Left lobe of liver (tissue), 2 donors: ENCODE measurements at places on chromosomes 2 and 18. TPM values are rescaled to one million over a fixed set of nuclear protein-coding genes. Genes with fewer than 3 reads are reported as not detected.

- no peak for DNase-seq
These were observed 73.7 kb upstream of the DPP10 start for GRCh38 chr2:114368705-114369104.

DNA sequence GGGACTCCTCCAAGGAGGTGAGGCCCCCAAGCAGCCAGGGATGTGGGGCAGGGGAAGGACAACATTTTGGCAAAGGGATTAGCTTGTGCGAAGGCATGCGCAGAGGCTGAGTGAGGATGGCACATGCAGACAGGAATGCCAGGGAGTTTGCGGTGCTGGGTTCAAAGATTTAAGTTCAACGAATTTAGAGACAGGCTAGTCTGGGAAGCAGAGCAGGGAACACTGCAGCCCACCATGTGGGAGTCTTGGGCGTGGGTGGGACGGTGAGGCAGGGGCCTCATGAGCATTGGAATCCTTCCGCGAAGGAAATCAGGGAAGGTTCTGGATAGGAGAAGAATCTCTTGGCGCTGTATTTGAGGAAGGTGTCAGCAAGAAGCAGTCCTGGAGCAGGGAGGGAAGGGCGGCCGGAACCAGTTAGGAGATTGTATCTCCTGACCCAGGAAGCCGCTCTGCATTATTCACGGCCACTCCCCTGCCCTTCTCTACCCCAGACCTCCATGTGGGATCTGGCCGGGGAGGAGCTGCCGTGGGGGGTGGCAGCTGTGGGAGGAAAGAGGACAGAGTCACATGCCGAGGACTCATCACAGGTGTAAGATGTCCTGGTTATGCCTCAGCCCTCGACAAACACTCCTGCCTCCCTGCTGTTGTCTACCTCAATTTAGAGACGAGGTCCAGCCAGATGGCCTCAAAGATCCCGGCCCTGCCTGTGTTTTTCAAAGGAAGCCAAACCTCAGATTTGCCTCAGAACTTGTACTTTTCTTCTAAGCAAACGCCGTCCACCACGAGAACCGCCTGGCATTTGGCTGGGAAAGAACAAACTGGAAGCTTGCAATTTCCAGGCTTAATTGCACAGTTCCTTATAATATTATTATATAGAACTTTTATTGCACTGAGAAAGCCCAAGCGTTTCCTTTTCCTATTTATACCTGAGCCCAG, 123.7 kb upstream of the SMAD2 start:
- no peak for DNase-seq

Gene BOLL
- not detected for total RNA-seq

DNA sequence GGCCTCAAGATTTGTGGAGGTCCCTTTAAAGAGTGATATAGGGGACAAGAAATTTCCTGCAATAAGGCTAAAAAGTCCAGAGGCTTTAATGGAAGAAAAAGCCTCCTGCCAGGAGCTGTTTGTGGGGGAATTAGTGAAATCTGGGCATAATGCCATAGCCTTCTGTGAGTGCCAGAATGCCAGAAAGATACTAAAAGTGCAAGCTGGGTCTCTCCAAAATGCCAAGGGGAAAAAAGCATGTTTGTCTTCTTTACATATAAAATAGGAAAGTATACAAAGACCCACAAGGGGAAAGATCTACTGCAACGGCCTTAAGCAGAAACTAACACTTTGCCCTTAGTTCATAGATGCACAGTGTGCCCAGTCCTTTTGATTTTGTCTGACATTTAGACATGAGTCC, 647.7 kb upstream of the ZNF804A start:
- no peak for DNase-seq

Gene DCDC2C
- total RNA-seq = not detected

DNA sequence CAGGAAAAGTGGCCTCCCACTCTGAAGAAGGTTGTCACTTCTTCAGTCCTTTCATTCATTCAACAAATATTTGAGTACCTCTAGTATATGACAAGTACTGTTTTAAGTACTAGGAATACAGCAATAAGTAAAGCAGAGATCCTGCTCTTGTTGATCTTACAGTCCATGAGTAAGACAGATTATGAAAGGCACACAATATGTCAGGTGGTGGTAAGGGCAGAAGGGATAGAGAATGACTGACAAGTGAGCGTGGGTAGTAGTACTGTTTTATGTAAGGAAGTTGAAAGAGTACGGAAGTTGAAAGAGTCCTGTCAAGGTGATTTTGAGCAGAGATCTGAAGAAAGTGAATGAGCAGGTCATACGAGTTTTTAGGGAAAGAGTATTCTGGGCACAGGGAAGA, 111.3 kb downstream of the GALNT1 start:
- DNase-seq = no peak

Gene RIT2
- not detected for total RNA-seq

DNA sequence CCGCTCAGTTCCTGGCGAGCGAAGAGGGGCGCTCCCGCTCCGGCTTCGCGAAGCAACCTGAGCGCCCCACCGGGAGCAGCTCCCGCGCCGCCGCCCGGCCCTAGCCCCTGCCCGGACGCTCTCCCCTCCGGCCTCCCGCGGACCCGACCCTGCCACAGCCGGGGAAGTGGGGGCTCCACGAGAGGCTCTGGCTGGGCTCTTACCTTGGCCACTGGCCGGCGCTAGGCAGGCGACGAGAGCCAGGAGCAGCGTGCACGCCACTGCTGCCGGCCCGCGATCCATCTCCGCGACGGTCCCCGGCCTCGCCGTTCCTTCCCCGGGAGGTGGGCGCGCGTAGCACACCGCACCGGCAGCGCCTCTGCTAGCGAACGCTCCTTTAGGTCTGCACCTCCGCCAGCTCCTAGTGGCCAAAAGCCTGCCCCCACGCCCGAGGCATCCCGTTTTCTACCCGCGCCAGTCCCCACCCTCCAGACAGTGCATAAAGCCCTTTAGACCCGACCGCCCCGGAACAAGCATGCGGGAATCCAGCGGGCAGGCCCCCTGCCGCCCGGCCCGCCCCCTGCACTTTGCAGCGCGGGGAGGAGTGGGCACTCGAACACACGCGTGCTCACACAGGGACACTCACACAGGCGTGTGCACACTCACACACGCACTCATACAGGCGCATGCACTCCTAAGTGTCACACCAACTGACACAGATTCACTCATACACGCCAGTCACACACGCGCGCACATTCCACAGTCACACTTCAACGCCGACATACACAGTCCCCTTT, at the start of gene LRP2:
LRP2 (minus strand) TSS at position 417 of the 776 bp plus-strand sequence; CDS start at position 282, 135 bp downstream.
- peak; percentile 54 for DNase-seq

DNA sequence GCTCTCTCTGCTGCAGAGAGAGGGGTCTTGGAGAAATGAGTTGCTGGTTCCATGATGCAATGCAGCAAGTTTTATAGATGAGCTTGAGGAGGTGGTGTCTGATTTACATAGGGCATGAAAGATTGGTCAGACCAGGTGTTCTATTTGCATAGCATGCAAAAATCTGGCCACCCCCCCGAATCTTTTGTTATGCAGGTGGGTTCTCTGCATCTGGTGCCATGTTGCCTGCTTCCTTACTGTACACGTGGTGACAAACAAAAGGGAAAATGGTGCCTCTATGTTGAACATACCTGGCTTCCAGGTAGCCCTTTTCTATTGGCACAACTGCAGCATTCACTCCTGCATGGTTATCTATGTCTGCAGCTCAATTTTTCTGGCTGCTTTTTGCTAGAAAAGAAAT, 169.4 kb downstream of the GALNT1 start:
- DNase-seq = no peak

- peak; percentile 54 for DNase-seq
These were observed 93.9 kb upstream of the LGALSL start for GRCh38 chr2:64359892-64360657.

- DNase-seq = no peak
These were observed 321.5 kb downstream of the RND3 start for GRCh38 chr2:150165988-150166312.
